ENCODE measurements at places on chromosomes 12 and 14.

GRCh38 chr12:95182868-95183415, 34.3 kb downstream of the FGD6 start:
- DNase-seq = no peak

DNA sequence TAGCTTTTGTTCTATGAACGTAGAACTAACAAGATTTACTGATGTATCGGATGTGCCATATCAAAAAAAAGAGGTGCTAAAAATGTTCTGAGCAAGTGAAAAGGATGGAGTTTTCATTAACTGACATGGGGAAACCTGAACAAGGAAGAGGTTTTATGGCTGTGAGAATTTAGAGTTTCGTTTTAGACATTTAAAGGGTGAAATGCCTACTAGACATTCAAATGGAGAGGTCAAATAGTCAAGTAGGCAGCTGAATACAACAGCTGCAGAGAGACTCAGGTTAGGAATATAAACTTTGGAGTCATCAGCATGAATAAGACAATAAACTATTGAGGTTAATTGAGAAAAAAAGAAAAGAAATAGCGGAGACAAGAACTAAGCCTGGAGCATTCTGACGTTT, 364.9 kb upstream of the GARIN6 start:
- no peak for DNase-seq

GRCh38 chr14:51447411-51447810, 204.3 kb upstream of the FRMD6 start:
- DNase-seq = no peak

- DNase-seq = no peak
These were observed 88.8 kb downstream of the ATF7IP start for GRCh38 chr12:14454098-14454907.

- DNase-seq = no peak
These were observed 92.7 kb downstream of the PAH start for GRCh38 chr12:102824218-102824835.

- peak; percentile 25 for DNase-seq
These were observed 70.7 kb upstream of the DDX11 start for GRCh38 chr12:31002999-31003398.

DNA sequence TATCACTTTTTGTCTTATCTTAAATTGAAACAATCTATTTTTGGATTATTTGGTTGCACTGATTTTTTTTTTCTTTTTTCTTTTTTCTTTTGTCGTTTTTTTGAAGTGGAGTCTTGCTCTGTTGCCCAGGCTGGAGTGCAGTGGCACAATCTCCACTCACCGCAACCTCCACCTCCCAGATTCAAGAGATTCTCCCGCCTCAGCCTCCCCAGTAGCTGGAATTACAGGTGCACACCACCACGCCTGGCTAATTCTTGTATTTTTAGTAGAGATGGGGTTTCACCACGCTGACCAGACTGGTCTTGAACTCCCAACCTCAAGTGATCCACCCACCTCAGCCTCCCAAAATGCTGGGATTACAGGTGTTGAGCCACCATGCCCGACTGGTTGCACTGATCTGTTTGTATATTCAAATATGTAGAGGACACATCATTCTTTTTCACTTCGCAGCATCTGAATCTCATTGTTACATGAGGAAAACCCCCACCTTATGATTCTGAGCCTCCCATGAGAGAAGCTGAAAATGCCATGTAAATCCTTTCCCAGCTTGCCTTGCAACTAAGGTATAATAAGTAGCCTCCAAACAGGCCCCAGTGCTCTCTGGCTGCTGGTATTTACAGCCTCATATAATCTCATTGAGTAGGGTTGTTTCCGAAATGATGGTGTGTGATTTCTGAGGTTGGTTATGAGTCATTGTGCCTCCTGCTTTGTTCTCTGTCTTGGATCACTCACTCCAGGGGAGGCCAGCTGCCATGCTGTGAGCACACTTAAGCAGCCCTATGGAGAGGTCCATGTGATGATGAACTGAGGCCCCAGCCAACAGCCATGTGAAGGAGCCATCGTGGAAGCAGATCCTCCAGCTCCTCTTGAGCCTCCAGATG, 5.2 kb upstream of the HSP90B1 start:
- DNase-seq = no peak

DNA sequence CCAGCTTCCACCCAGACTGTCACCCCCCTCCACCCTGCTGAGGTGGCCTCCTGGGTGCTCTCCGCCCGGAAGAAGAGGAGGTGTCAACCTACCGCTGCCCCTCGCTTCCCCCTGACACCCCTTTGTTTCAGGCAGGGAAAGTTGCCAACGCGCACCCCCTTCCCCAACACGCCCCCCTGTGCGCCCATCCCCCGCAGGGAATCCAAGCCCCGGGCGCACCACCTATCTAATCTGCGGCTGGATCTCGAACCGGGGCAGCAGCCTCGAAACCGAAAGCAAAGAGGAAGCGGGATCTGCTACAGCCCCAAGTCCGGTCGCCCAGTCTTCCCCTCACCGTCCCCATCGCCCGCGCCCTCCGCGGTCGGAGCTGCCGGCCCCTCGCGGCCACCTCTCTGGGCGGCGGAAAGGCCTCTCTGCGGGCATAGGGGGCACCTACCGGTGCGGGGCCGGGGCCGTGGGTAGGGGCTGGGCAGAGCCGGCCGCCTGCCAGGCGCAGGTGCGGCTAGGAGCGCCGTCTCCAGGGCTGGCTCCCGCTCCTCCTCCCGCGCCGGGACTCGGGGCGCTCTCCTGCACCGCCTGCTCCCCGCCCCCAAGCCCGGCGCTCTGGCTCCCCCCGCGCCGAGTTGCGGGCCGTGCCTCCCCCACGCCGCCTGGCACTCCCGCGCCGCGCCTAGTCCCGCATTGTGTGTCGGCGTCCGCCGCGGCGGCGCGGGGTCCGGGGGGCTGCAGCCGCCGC, 18.3 kb upstream of the PLEKHH1 start:
- peak; percentile 75 for DNase-seq

DNA sequence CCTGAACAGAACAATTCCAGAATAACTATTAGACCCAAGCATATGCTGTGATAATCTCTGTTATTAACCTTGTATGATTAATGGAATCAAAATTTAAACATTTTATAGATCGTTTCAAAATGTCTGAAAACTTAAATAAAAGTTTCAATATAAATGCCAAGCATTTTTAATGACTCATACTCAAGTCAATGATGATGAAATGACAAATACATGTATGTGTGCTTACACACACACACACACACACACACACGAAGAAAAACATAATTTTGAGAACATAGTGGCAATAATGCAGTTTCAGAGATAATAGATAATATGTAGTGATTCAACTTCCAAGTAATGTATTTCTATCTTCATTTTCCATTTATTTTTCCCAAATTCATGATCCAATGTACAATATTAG, 384.9 kb upstream of the FOXG1 start:
- no peak for DNase-seq

DNA sequence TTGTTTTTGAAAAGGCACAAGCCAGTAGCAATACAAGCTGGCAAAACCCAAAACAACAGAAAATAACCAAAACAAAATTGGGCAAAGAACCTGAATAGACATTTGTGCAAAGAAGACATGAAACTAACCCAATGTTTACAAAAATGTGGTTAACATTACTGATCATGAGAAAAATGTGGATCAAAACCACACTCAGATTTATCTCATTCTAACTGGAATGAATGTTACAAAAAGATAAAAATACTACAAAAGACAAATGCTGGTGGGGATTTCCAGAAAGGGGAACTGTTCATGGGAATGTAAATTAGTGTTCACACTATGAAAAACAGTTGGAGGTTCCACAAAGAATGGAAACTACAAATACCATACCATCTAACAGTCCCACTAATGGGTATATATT, 26.6 kb downstream of the ASCL4 start:
- no peak for DNase-seq

DNA sequence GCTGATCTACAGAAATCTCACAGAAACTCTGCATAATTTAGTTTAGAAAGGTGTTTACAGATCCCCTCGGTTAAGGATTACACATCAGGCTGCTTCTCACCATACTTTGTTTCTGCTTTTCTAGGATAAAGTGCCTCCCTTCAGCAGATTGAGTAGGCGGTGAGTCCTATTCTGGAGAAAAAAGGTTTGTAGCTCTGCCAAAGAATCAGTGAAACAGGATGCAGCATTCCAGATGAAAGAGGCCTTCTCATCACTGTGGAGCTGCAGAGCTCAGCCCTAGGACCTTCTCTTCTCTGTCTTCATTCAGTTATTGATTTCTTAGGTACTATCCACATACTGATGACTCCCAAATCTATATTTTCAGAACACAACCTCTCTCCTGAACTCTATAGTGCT, 155.5 kb upstream of the KRR1 start:
- DNase-seq = no peak

- no peak for DNase-seq
These were observed 32.0 kb downstream of the PEX5 start for GRCh38 chr12:7221486-7221885.

DNA sequence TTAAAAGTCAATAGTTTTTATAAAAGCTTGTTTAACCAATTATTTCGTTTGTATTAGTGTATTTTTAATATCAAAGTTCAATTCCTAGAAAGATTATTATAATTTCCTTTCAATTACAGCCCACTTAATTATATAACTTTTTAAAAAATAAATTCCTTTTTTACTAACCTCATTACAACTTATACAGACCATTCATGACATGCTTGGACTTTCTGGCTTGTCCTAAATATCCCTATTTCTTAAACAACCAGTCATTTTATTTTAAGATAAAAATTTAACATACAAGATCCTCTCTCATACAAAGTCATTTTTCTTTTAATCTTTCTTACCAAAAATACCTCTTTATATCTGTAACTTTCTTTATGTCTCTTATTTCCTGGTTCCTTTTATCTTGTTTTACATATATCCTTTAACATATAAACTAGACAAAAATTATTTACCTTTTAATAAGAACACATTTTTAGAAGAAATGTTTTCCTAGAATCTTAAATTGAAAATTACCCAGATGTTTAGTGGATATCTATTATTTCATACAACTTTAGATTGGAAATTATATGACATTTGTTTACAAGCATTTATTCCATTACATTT, 10.4 kb upstream of the TMEM263 start:
- DNase-seq = no peak

- DNase-seq = no peak
These were observed 45.4 kb downstream of the PPP4R3A start for GRCh38 chr14:91464615-91465205.

DNA sequence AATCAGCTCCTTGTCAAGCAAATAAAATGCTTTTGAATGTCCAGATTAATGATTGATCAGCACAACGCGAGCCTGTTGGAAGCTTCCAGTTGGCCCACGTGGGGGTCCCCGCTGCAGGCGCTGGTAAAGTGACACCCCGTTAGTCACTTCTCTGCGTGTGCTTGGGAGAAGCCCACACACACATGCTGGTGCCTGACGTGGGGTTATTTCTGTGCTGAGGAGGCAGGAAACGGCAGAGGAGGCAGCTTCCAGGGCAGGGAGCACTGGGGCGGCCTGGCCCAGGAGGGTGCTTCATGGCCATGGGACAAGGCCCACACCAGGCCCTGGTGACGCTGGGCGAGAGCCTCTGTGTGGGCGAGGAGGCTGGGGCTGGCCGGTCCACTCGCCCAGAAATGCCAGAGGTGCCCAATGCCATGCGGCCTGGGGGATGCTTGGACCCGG, 101.5 kb downstream of the KIF26A start:
- peak; percentile 18 for DNase-seq

GRCh38 chr12:95218150-95219133, 835 bp downstream of the VEZT start:
- no peak for DNase-seq

- peak; percentile 28 for DNase-seq
These were observed 22.9 kb upstream of the LTBP2 start for GRCh38 chr14:74634964-74635363.

GRCh38 chr12:115946867-115947695, 330.4 kb downstream of the MED13L start:
- no peak for DNase-seq

GRCh38 chr14:103854822-103855733, 7.7 kb upstream of the PPP1R13B start:
- no peak for DNase-seq

DNA sequence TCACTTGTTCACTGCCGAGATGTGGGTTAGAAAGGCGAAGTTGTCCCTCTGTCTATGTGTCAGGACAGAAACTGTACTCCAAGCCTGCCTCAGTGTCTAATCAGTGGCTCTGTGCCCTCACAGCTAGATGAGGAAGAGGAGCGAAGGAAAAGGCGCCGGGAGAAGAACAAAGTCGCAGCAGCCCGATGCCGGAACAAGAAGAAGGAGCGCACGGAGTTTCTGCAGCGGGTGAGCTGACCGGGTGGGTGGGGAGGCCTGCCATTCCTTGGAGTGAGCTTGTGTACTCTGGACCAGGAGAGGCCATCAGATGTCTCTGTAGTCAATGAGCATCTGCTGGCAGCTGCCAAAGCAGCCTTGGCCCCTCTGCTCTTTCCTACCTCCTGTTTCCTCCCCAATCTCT, 33.5 kb downstream of the JDP2 start:
- DNase-seq = peak; percentile 45

DNA sequence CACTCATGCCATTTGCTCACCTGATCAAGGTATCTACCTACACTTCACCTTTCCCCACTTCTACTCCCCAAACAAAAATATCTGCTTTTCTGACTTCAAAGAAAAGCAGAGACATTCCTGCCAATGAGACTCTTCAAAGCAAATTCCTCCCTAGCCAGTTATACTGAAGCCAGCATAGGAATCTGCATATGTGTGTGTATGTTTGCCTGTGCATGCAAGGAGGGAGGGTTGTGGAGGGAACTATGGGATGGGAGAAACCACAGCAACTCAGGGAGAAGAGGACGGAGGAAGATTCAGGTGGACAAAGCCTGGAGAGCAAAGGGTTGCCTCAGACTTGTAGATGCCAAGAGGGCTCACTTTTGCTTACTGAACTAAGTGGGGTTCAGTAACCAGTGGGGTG, 26.4 kb upstream of the VDR start:
- DNase-seq = no peak

DNA sequence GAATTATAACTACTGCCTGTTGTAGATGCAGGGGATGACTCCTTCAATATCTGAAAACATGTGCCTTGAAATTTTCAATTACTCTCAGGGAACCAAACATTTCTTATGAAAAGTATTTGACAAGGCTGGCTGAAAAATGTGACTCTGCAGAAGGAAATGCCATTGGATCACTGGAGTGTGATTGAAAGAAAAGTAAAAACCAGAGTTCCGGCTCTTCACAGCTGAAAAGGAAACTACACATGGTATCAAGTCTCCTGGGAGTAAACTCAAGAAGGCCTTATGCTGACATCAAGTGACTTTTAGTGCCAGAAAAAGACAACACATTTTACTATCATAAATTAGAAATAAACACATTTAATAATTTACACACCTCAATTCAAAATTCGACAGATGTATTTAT, 693.0 kb downstream of the LRFN5 start:
- no peak for DNase-seq

DNA sequence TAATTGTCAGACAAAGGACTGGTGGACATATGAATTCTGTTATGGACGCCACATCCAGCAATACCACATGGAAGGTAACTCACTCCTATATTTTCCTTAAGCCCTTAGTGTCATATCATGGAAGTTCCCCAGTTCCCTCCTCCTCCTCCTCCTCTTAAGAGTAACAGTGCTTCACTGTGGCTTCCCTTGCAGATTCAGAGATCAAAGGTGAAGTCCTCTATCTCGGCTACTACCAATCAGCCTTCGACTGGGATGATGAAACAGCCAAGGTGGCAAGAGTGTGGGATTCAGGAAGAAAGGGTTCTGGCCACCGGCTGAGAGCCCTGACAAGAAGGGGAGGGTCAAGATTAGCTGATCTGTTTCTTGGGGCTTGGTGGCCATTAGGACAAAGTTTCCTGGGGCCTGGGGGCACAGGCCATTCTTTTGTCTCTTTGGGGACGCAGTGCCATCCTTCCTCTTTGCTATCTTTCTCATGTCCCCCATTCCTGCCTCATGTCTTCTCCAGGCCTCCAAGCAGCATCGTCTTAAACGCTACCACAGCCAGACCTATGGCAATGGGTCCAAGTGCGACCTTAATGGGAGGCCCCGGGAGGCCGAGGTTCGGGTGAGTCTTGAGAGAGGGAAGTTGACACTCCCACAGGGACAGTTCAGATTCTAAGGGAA, 2.0 kb downstream of the OS9 start:
- no peak for DNase-seq

Measured in natural killer cell treated with Interleukin-12 subunit alpha and Interleukin-12 subunit beta and Interleukin-15 and Interleukin-18, amount 100 ng/mL, for 72 hours (primary cell).